ENCODE measurements at places on chromosomes 16 and 17. TPM values are rescaled to one million over a fixed set of nuclear protein-coding genes. Genes with fewer than 3 reads are reported as not detected.

HYDIN gene
- 0.18 TPM for total RNA-seq

SNX20 gene
- not detected for total RNA-seq

CDH1 gene
- not detected for total RNA-seq

ABI3 gene
- total RNA-seq: 1.1 TPM

KRTAP2-1 gene
- total RNA-seq: not detected

PRR29 gene
- total RNA-seq: not detected

CA5A gene
- not detected for total RNA-seq
